SW480 (cell line): ENCODE measurements at places on chromosomes 1 and 21.
A peak's percentile ranks its signal among the peaks of the same experiment; 100 is the strongest.

DNA sequence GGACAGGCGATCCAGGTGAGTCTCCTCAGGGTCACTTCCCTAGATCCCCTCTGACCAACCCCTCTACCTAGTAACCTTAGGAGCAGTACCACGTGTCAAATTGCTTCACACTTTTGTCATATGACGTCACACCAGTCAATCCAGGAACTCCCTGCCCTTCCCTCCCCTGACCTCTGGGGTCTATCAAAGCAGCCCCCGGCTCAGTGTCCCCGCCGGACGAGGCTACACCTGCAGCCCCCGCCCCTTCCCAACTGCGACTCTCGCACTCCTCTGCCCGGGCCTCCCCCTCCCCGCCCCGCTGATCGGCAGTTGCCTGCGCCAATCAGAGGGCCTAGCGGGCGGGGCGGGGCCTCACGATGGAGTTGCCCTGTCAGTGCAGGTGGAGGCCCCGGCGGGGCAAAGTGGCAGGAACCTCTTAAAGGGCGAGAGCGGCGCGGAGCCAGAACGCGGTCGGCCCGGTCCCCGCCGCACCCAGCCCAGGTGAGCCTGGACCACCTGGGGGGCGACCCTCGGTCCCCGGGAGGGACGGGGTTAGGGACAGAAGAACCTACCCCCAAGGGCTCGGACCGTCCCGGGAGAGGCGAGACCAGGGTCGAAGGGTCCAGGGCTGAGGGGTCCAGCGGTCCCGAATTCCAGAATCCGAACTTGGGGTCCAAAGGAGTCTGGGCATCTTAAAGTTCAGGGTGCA, 27.5 kb upstream of the EPB41 start:
- peak; percentile 79 for DNase-seq

GRCh38 chr1:203565049-203565448, 61.6 kb upstream of the ATP2B4 start:
- DNase-seq: no peak

- DNase-seq: no peak
These were observed 2.7 kb upstream of the LHX9 start for GRCh38 chr1:197914510-197914909.

- DNase-seq: no peak
These were observed 7.6 kb upstream of the ENAH start for GRCh38 chr1:225660544-225660946.

GRCh38 chr1:226233293-226233692, 9.8 kb downstream of the MIXL1 start:
- no peak for DNase-seq

DNA sequence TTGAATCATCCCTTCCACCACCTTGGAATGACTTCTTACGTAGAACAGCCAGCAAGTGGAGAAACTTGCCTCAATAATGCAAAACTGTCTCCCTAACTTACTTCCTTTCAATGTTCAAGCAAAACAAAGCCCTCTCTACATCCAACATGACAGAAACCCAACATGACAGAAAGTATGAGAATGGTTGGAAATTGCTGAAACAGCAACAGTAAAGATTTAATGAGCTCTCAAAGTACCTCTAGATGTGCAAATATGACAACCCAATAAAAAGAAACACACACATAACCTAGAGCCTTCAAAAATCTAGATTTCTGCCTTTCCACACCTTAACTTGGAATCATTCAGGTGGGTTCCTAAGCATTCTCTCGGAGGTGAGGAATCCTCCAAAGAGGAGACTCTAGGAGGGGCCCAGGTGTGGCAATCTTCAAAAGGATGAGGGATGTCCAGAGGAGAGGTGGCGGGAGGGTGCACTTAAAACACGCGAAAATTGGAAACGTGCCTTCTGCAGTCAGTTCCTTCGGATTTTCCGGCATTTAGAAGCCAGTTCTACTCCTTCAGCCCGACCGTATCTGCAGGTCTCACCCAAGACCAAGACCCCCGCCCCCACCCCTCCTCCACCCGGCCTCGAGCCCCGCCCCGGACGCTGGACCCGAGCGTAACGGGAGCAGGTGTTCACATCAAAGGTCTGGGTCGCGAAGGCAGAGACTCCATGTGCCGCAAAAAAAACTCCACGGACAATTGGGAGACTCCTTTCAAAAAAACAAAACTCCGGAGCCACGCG, 996 bp upstream of the MGST3 start:
- peak; percentile 68 for DNase-seq

DNA sequence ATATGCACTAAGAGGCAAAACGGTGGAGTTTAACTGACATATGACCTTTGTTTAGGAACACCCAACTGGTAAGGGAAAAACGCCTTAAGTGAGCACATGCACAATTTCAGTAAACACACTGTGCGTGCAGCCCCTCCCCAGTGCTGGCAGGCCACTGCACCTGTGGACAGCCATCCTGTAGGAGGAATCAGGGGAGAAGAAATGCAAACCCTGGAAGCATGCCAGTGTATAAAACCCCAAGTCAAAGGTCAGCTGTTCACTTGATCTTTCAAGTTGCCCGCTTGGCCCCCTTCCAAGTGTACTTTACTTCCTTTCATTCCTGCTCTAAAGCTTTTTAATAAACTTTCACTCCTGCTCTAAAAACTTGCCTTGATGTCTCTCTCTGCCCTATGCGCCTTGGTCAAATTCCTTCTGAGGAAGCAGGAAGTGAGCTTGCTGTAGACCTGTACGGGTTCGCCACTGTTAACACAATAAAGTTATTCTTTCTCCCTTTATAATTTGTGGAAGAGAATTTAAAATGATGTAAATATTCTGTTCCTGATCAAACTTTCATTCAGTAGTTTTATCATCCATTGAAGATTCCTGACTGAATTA, 31.8 kb downstream of the USP25 start:
- DNase-seq: peak; percentile 58

- DNase-seq: no peak
These were observed 108.2 kb upstream of the OLIG2 start for GRCh38 chr21:32917362-32918135.

- DNase-seq: no peak
These were observed 41.0 kb upstream of the CD5L start for GRCh38 chr1:157882580-157882979.
